Type B pancreatic cell (in vitro differentiated cells): ENCODE measurements at places on chromosomes 2 and 18. TPM values are rescaled to one million over a fixed set of nuclear protein-coding genes. Genes with fewer than 3 reads are reported as not detected.

DNA sequence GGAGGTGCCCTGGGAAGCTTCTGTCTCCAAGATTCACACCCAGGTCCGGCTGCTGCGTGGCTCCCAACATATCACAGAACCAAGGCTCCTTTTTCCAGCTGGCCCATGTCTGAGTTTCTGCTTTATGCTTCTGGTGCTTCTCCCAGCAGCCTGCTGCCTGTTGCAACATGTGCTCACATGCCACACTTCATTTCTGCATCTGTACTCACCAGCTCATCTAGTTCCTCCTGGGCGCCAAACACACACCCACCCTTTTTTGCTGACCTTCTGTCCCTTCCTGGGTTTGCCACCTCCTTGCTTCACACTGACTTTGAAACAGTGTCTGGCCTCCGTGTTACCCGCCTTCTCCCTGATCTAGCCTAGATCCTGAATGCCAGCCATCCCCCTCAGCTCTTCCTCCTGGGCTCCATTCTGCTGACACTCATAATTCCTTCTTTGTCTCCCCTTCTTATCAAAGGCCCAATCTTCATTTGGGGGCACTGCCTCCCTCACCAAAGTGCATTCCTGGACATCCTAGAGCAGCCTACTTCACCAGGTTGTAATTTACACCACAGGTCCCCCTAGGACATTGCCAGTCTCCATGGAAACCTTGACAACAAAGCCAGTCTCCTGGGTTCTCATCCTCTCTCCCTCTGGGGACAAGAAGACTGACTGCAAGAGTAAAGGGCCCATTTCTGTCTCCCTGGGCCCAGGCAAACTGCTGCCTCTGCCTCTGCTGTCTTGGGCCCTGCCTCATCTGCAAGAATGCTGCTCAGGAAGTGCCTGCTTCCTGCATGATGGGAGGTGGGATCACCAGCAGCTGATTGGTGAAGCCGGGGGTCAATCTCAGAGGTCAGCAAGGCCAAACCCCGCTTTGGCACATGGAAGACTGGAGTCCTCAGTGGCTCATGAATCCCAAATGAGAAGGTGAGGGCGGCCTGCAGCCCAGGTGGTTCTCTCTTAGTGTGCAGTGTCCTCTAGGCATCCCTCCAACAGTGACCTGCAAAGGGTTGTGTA is 13.9 kb upstream of the PROM2 start:
- peak; percentile 51 for DNase-seq

GRCh38 chr2:30147196-30147714 is 448 bp downstream of the YPEL5 start:
- DNase-seq = peak; percentile 70

DNA sequence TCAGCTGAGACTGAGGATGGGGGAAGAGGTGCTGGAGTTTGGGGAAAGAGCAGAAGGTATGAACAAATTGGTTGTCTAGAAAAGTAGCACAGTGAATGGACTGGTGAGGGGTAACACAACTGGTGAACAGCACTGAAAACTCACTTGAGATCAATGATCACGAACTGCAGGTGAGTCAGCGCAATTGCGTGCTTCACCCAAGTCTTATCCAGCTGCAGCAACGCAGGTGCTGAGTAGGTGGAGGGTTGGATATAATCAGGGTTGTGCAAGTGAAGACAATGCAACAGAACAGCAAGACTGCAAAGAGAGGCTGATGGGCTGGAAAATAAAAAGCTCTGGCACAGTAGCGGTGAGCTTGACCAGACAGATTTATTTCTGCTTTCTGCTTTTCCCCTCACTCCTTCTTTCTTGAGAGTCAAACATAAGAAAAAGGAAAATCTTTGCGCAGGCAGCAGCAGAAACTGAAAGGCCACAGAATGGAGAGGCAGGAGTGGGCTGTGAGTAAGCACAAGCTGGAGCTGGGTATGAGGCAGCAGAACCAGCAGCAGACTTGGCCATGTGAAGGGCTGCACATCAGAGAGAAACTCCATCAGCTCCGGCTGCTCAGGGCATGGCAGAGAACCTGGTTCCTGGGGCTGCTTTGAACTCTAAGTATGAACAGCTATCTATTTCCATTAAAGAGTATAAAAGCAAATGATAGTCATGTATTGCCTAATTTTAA is 99.4 kb upstream of the ARL5A start:
- DNase-seq = no peak

The ALPP gene
- 0.27 and 1.5 TPM in 2 replicates for total RNA-seq

The CARF gene
- total RNA-seq = 6.7 and 11.0 TPM in 2 replicates

The CAPN14 gene
- 0.12 and 0.39 TPM in 2 replicates for total RNA-seq
